Activated naive CD4-positive, alpha-beta T cell treated with anti-CD3 and anti-CD28 coated beads, Interleukin-2, amount 50 U/mL, for 72 hours (primary cell): ENCODE measurements at places on chromosomes 5 and 9. TPM values are rescaled to one million over a fixed set of nuclear protein-coding genes. Genes with fewer than 3 reads are reported as not detected.

GRCh38 chr9:94150279-94150828, 66.1 kb downstream of the PTPDC1 start:
- no peak for DNase-seq

GRXCR2 gene
- not detected for total RNA-seq

DNA sequence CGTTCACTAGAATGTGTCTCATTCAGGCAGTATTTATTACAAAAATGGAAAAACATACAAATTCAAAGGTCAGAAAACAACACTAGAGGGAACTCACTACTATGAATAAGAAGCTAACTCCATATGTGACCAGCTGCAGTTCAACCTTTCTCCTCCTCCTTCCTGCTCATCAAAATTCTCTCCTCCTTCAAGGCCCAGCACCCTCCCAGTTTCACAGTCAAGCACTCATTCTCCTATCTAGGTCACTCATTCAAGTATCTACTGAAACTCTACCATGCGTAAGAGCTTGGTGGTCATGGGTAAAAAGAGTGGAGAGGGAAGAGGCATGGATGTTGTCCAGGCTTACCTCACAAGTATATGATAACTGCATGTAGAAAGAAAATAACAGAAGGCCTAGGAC, 27.7 kb downstream of the ECPAS start:
- DNase-seq: no peak

SH3PXD2B gene
- total RNA-seq: 0.09 TPM

DNA sequence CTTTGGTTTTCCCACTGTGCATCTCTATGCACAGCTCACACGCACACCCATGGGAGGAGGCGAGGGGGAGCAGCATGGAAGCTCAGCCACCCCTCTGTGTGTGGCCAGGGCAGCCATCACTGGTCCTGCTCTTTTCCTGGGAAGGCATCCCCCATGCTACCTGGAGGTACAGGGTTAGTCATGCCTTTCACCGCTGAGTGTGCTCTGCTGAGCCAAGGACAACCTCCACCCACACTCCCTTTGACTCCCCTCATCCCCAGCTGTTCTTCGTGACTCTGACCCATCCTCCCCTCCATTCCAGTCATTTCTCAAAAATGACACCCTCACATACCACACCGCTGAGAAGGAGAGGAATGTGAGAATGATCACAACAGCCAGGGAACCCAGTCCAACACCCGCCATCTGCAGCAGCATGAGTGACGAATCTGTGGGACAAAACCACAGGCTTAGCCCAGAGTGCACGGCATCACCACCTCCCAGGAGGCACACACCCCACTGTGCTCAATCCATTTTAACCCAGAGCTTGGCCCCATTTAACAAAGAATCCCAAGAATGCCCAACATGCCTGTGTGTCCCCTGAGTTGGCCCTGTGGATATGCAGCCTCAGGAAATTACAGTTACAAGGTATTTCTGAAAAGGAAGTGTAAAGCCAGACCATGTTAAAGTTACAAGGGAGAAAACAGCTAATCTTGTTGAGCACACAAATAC, 133.4 kb downstream of the SUSD1 start:
- DNase-seq: no peak

PCDHA13 gene
- total RNA-seq: not detected

GRCh38 chr5:22693121-22693520, 160.0 kb downstream of the CDH12 start:
- no peak for DNase-seq

SLC1A3 gene
- total RNA-seq: 0.49 TPM

DNA sequence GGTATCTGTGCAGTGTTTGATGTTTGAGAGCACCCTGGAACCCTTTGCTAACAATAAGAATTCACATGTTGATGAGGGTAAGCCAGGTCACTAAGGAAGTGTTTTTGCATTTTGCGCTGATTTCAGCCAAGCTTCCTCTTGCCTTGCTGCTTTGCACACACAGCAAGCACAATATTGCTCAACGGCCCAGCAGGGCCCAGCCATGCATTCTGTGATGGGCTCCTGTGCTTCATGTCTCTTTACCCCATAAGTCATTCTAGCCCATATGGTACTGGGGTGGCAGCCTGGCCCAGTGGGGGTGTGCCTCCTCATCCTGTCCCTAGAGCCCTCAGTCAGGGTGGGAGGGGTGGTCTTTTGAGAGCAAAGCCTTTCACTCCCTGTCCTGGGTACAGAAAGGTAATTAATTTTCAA, 481.3 kb downstream of the GADD45G start:
- no peak for DNase-seq

GRCh38 chr5:103690676-103691075, 128.1 kb upstream of the NUDT12 start:
- no peak for DNase-seq

GRCh38 chr9:8857926-8858595, 1058.5 kb upstream of the DMAC1 start:
- DNase-seq: no peak

LPAR1 gene
- total RNA-seq: not detected

DNA sequence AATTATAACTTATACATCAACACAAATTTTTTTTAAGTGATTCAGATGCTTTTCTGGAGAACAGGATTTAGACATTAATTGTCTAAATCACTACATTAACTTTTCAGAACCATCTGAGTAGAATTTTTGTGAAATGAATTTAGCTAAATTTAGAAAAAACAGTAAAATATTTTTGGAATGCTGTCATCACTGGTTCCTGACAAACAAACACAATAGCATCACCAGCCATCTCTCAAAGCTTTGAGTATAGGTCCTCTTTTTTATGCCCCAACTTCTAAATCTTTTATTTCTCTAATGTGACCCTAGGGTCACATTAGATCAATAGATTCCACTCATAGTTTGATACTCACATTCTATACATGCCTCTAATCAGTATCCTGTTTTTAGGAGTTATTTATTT, 104.6 kb downstream of the PRR16 start:
- DNase-seq: no peak

- DNase-seq: no peak
Observed at GRCh38 chr9:122367774-122368460, 2.9 kb upstream of the PTGS1 start.

DELE1 gene
- total RNA-seq: 101 TPM

- DNase-seq: no peak
Observed at GRCh38 chr5:26572480-26572879, 465.9 kb downstream of the CDH9 start.

GRCh38 chr5:78766412-78766762, 117.8 kb upstream of the LHFPL2 start:
- DNase-seq: no peak

GRCh38 chr5:127645300-127645726, 3.6 kb upstream of the CTXN3 start:
- DNase-seq: no peak

- no peak for DNase-seq
Observed at GRCh38 chr5:154408811-154409210, 37.0 kb upstream of the SAP30L start.

GRCh38 chr9:81552581-81552991, 136.8 kb downstream of the TLE1 start:
- no peak for DNase-seq

NOXA1 gene
- total RNA-seq: 1.5 TPM

DNA sequence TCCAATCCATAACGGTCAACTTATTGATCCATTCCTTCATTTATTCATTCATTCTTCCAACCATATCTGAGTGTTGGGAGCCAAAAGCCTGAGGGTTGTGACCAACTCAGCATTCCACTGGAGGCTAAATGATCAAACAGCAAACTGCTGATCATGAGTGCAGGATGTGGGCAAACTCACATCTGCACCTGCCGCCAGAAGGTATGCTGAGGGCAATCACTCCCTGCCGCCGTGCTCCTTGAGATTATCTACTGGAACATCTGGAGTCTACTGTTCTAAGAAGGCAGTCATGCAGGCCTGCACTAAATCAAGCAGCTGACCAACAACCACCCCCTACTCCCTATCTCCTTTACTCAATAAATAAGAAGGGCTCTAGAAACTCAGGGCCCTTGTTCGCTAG, 184.0 kb downstream of the TTLL11 start:
- DNase-seq: no peak

DNA sequence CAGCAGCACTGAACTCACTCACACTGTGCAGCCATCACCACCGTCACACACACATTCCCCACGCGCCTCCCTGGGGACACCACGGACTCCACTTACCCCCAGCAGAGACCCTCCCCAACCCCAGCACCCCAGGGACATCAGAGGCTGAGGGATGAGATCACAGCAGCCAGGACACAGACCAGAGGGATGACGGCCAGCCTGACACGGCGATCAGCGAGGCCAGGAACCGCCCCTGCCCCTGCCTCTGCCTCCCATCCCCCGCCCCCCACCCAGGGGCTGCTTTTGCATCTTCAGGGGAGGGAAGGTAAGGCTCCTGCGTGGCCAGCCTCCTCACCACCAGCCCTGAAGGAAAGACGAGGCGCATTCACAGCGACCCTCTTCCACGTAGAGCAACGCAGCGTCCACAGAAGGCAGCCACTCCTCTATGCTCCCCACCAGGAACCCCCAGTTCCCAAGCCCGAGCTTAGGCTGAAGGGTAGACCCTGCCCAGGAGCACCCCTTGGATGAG, 104.5 kb downstream of the VAV2 start:
- DNase-seq: no peak

TEK gene
- not detected for total RNA-seq

- no peak for DNase-seq
Observed at GRCh38 chr9:81613002-81613812, 76.1 kb downstream of the TLE1 start.

- no peak for DNase-seq
Observed at GRCh38 chr9:87868635-87869034, 14.0 kb upstream of the SPATA31E1 start.

DNA sequence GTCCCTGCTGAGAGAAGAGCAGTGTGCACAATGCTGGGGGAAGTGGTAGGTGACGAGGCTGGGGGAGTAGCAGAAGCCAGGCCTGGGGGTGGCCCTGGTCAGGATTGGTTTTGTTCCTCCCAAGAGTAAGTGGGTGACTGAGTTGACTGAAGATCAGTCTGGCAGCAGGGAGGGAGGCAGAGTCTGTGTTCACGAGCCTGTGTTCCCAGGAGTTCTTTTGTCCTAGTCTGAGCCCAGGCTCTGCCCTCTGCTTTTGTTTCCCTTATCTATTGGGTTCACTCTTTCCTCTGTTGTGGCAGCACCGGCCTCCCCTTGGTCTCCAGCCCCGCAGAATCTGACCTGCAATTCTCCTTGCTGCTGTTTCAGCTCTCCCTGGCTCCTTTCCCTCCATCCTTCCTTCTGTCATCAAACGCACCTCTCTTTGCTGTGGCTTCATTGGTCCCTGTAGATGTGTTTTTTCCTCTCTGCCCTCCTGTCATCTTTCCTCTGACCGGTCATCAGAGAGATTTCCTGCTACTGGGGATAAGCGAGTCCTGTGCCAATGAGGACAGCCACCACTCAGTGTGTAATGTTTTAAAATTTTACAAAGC, 607.4 kb downstream of the KIF4B start:
- DNase-seq: no peak

- DNase-seq: no peak
Observed at GRCh38 chr9:98142925-98143481, 24.0 kb upstream of the TRIM14 start.

DNA sequence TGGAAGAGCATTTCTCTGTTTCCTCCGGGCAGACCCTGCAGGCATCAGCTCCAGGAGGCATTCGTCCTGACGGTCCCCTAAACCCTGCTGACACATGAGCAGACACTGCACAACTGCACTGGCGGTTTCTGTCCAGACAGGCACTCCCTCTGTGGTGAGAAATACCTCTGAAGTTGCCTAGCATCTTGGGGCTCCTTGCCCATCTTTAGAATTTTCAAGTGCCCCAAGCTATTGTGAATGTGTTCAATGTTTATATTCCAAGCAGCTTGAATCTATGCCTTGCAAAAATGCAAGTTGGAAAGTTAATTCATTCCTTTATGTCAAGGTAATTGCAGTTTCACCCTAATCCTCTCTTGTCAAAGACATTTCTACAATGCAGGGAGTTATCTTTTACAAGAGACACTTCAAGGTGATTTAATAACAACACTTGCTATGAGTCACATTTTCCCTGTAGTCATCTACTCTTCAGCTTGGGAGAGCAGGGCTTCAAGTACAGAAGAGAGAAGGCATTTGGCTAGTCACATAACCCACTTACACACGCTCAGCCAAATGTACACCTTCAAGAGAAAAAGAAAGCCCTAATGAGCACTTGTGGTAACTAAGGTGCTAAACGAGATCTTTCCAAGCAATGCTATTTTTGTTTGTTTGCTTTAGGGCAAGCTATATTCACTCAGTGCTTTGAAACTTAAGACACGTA, 302.5 kb downstream of the MLLT3 start:
- no peak for DNase-seq

DPP7 gene
- 236 TPM for total RNA-seq

- no peak for DNase-seq
Observed at GRCh38 chr5:64958757-64959391, 190.1 kb downstream of the CWC27 start.

GRCh38 chr9:129750013-129750638, 2.7 kb downstream of the PTGES start:
- DNase-seq: no peak

LECT2 gene
- not detected for total RNA-seq

DNA sequence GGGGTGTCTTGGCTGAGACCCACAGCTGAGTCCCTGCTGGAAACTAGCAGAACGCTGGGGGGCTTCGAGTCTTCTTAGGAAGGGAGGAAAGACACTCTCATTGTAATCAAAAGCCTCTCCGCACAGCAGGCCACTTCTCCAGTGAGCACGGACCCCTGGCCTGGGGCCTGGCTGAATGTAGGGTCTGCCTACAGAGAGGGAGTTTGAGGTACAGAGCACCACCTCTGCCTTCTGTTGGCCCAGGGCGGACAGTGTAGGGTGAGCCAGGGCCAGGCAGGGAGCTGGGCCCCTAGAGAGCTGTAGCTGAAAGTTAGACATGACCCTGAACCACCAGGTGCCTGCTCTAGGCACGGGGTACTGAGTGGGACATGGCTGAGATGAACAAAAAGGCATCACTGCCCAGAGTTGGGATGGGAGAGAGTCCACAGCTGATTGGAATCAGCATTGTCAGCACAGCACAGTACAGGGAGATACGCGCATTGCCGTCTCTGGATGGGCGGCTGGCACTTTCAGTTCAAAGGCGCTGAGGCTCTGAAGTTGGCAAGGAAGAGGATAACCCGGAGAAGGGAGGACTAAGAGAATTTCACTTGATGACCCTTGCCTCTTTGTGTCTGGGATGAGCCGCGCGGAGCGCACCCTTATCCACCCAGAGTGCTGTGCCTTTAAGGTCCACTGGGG, 363 bp upstream of the SLC25A48 start:
- DNase-seq: no peak

DNA sequence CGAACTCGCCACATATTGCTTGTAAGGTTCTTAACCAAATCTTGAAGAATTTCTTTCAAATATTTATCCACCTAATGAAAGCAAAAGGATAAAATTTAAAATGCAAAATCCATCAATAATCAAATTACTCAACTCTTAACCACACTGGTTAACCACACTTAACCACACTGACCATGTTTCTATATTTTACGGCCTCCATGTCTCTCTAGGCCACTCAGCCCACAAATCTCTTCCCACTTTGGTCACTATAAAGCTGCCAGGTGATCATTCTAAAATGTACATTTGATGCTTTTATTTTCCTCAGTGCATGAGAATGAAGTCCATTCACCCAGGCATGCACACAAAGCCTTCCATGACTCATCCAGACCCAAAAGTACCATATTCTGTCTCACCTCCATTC, 56.4 kb upstream of the OR2K2 start:
- no peak for DNase-seq

PPP3R2 gene
- total RNA-seq: not detected

GADD45G gene
- 3.8 TPM for total RNA-seq
